ENCODE measurements at places on chromosomes 7 and 10. TPM values are rescaled to one million over a fixed set of nuclear protein-coding genes. Genes with fewer than 3 reads are reported as not detected.

IQUB gene
- total RNA-seq = not detected

KLF14 gene
- not detected for total RNA-seq

GRM3 gene
- not detected for total RNA-seq

NUTM2E gene
- total RNA-seq = not detected

DNA sequence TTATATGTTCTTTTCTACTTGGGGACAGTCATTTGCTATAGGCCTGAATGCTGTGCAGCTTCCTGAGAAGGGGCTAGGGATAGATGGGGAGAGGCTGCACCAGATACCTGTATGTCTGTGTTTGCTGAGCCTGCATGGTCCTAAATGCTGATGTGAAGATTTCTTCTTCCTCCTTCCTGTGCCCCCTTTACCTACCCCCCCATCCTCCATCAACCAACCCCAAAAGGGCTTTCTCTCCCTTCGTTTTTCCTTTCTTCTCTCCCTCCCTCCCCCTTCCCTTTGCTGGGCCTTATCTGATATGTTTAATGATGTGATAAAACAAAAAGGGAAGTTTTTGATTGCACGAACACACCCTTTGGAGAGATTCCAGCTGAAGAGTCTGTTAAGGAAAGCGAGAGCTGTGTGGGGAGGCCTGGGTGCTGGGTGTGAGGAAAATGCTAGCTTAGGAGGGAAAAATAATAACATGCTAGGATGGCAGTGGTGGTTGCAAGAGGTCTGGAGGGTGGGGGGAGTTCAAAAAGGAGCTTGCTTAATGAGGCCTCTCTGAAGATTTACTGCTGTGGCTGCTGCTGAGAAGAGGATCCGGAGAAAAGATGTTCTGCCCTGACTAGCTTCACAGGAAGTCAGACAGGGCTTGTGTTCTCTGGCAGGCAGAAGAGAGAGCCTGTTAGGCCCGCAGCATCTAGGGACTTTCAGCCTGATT lies 101.8 kb downstream of the SAMD9 start:
- peak; percentile 18 for ATAC-seq

- peak; percentile 61 for ATAC-seq
Measured at GRCh38 chr7:140810830-140811556, 113.7 kb downstream of the BRAF start.

Data from esophagus mucosa (tissue), 1 donor.